ENCODE measurements at places on chromosomes 13 and 19.

GRCh38 chr13:29605860-29606526 lies 10.5 kb upstream of the SLC7A1 start:
- no peak for DNase-seq

DNA sequence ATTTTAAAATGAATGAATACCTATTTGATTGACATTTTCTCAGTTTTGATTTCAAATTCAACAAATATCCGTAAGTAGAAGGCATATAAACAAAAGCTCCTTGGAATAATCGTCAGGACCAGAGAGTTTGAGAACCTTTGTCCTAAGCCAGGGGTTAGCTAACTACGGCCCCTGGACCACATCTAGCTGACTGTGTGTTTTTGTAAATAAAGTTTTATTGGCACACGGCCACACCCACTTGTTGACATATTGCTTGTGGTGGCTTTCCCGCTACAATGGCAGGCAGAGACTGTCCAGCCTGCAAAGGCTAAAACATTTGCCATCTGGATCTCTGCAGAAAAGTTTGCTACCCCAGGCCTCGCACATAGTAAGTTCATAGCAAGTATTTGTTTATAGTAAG lies 83.4 kb downstream of the GNG7 start:
- no peak for DNase-seq

GRCh38 chr13:41976476-41976875 lies 15.6 kb upstream of the VWA8 start:
- no peak for DNase-seq

- no peak for DNase-seq
These were observed 4.2 kb downstream of the APOE start for GRCh38 chr19:44909775-44910174.

GRCh38 chr19:14566712-14567077 lies 5.2 kb downstream of the NDUFB7 start:
- no peak for DNase-seq

GRCh38 chr13:47117268-47117667 lies 220.4 kb upstream of the HTR2A start:
- no peak for DNase-seq

- DNase-seq = peak; percentile 23
These were observed 104.2 kb upstream of the IPO5 start for GRCh38 chr13:97849305-97849704.

DNA sequence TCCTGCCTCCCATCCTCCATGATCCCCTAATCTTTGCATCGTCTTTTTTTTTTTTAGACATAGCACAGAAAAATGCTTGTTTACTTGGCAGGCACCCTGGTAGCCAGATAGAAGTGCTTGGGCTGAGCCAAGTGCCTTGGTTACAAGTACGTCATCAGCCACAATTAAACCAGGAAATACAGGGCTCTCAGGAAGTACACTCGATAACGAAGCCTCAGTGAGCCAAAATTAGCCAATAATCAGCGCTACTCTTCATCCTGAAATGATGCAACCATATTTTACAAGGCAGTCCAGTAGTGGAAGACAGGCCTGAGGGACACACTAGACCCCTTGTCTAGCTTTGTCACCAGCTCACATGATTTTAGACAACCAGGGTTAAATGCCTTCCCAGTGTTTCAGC lies 194.0 kb upstream of the NBEA start:
- DNase-seq = no peak

GRCh38 chr13:99335603-99336002 lies 28.4 kb upstream of the GPR183 start:
- DNase-seq = no peak
